HCT116 (cell line): ENCODE measurements at places on chromosomes 3 and 15. TPM values are rescaled to one million over a fixed set of nuclear protein-coding genes. Genes with fewer than 3 reads are reported as not detected.

DNA sequence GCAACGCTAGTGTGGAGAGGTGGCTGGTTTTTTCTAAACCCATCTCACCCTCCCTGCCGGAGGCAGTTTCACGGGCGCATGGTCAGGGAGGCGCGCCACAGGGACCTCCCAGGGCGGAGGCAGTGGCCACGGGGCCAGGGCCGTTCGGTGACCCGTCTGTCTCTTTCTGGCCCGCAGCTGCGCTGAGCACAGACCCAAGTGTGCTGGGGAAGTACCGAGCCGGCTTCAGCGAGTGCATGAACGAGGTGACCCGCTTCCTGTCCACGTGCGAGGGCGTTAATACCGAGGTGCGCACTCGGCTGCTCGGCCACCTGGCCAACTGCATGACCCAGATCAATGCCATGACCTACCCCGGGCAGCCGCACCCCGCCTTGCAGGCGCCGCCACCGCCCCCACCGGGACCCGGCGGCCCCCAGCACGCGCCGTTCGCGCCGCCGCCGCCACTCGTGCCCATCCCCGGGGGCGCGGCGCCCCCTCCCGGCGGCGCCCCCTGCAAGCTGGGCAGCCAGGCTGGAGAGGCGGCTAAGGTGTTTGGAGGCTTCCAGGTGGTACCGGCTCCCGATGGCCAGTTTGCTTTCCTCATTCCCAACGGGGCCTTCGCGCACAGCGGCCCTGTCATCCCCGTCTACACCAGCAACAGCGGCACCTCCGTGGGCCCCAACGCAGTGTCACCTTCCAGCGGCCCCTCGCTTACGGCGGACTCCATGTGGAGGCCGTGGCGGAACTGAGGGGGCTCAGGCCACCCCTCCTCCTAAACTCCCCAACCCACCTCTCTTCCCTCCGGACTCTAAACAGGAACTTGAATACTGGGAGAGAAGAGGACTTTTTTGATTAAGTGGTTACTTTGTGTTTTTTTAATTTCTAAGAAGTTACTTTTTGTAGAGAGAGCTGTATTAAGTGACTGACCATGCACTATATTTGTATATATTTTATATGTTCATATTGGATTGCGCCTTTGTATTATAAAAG lies 1.8 kb downstream of the HES1 start:
- DNase-seq, result no peak
- H3K4me1 ChIP-seq, result peaks cover 60% of the 10 kb centered on the region
- H3K4me3 ChIP-seq, result peak overlapping the region; percentile 70
- no peaks in the 10 kb centered on the region for H3K27me3 ChIP-seq
- H3K27ac ChIP-seq, result peak overlapping the region; percentile 54
- H3K36me3 ChIP-seq, result no peaks in the 10 kb centered on the region

- no peak for DNase-seq
- H3K27ac ChIP-seq, result no peak overlapping the region
- H3K4me3 ChIP-seq, result no peak overlapping the region
- no peaks in the 10 kb centered on the region for H3K36me3 ChIP-seq
- H3K27me3 ChIP-seq, result no peaks in the 10 kb centered on the region
- no peaks in the 10 kb centered on the region for H3K4me1 ChIP-seq
Observed at GRCh38 chr3:187445356-187445755, 77.2 kb downstream of the RTP4 start.

MYO5C gene
- 34.0 TPM for total RNA-seq

DNA sequence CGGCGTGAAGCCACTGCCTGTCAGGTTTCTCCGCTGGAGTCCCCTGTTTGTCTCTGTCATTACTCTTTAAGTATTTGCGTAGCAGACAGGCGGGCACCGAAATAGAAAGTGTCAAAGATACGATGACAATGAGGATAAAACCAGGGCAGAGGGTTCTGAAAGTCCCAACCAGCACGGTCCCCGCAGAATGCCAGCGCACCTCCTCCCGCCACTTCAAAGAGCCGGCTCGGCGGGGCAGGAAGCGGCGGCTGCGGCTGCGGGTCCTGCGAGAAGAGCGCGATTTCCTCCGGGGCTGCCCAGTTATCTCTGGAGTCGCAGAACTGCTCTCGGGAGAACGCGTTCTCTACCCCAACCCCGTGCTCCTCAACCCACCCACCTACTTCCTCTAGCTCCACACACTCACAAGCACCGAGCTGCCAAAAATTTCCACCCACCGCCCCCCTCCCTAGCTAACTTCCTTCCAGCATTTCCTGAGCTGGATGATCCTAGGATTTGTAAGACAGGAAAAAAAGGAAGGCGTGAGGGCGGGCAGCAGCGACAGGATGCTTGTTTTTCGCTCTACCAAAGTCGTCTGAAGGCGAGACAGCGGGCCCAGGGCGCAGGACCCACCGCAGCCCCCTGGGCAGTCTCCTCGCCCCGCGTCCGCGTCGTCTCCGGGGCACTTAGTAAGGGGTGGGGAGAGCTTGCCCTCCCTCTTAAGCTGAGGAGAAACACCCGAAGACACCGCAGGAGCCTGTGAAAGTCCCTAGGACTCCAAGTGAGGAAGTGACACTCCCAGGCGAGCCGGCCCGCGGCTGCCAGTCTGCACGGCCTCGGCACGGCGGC lies at the start of gene ARHGAP31:
TSS of gene ARHGAP31 (plus strand) at position 513 of the 825 bp plus-strand sequence. CDS start 522 bp downstream, outside the sequence.
- no peak for DNase-seq

DNA sequence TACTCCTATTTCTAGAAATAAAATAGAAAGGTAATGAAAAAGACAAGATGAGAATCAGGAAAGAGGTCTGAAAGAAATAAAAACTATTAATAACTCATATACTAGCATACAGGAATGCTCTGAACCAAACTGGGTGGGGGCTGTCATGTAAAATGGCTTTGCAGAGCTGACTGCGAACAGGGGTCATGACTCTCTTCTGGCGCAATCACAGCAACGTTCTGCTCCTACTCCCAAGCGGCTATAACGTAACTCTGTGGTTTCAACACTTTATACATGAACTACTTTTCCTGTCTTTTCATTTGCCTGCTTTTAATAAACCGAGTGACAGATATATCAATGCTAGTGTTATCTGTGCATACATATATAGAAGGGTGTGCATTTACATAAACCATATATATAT lies 116.7 kb downstream of the DLG1 start:
- H3K4me3 ChIP-seq, result no peak overlapping the region
- H3K4me1 ChIP-seq, result no peaks in the 10 kb centered on the region

GRCh38 chr3:20680990-20681628 lies 495.1 kb upstream of the SGO1 start:
- no peaks in the 10 kb centered on the region for H3K27me3 ChIP-seq
- no peaks in the 10 kb centered on the region for H3K4me1 ChIP-seq
- no peak for DNase-seq
- no peak overlapping the region for H3K4me3 ChIP-seq
